ENCODE measurements at places on chromosomes 16 and 17.

GRCh38 chr17:49915260-49915659, 53.7 kb upstream of the DLX4 start:
- no peak for DNase-seq

- DNase-seq = no peak
Measured at GRCh38 chr17:17320188-17320910, 17.2 kb downstream of the NT5M start.

DNA sequence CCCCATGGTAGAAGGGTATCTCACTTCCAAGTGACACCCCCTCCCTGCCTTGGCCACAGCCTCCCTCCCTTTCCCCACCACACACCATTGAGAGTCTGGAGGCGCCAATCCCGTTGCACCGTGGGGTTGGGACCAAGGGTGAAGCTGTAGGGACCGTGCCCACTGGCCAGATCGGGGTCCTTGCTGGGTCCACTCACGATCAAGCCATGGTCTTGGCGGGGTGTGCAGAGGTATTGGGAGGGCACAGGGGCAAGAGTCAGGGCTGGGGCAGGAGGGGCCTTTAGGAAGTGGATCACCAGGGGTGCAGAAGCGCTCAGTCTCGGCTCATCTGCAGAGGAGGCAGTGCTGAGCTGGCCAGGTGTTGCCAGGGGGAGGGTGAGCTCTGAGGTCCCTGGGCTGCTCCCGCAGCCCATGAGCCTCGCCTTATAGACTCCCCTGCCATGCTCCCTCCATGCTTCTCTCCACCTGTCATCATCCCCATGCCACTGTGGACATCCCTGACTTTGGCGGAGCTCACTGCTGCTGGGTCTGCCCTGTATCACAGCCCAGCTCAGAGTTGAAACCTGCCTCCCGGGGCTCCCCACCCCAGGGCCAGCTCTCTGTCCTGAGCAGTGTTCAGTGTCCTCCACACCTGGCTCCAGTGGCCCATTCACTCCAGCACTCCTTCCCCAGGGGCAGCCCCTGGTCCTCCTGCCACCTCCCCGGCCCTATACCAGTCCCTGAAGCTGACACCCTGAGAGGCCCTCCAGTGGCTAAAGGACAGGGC, 8.3 kb downstream of the CDH16 start:
- no peak for DNase-seq

GRCh38 chr17:12256380-12256995, 235.8 kb downstream of the MAP2K4 start:
- DNase-seq = no peak

DNA sequence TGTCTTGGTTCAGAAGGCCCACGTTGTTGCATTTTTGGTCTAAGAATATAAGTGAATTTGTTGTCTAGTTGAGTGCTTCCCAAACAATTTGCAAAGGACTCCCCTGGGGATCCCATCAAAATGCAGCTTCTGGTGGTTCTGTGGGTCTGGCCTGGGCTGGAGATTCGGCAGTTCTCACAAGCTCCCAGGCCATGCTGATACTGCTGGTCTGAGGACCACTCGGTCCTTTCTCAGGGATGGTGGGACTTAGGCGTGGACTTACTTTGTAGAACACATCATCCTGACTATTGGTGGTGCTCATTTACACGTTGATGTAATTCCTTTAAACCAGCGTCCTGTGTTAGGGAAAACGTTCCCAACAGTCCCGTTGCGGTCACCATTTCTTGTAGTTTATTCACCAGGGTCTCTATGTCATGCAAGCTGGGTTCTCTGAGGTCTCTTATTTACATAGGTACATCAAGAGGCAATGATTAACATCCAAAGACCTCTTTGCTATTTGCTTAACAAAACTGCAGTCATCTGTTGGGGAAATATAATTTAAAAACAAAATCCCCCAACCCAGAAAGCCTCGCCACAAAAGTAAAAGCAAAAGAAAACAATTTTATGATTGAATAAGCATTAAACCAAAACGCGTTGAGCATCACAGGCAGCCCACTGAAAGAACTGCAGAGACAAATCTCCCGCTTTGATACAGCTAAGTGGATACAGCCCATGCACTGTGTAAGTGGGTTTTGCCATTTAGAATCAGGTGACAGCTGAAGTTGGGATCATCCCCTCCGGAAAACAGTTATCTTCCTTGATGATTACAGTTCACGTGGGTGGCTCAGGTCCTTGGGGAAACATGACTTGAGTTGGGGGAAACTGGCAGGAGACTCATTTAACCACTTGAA, 39.0 kb upstream of the SEC14L1 start:
- no peak for DNase-seq

GRCh38 chr17:8048736-8049135, 9.9 kb downstream of the ALOX15B start:
- no peak for DNase-seq

- DNase-seq = no peak
Measured at GRCh38 chr17:56815711-56816110, 18.0 kb downstream of the C17orf67 start.

- DNase-seq = no peak
Measured at GRCh38 chr16:17062676-17063075, 408.1 kb downstream of the XYLT1 start.

DNA sequence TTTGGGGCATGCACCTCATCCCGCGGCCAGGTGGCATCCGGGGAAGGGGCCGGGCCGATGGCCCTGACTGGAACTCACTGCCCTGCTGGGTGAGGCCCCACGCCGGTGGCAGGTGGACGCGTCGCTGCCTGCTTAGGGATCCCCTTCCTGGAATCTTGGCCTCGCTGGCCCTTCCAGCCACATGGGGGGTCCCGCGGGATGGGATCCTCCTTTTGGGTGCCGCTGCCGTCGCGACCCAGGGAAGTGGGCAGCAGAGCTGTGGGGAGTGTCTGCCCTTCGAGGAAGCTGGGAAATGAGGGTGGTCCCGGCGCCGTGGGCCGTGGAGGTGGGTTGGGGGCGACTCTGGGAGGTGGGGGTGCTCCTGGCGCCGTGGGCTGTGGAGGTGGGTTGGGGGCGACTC, 12.8 kb downstream of the METRNL start:
- DNase-seq = no peak

Measured in stimulated activated CD4-positive, alpha-beta T cell treated with anti-CD3 and anti-CD28 coated beads, TNF-alpha, amount 100 ng/mL, for 48 hours (primary cell).